ENCODE measurements at places on chromosomes 6 and 20.

GRCh38 chr6:121828146-121828886 is 392.9 kb downstream of the GJA1 start:
- DNase-seq: no peak

- no peak for DNase-seq
Measured at GRCh38 chr6:54266400-54266923, 41.8 kb upstream of the TINAG start.

GRCh38 chr6:69097948-69098347 is 462.9 kb downstream of the ADGRB3 start:
- DNase-seq: no peak

DNA sequence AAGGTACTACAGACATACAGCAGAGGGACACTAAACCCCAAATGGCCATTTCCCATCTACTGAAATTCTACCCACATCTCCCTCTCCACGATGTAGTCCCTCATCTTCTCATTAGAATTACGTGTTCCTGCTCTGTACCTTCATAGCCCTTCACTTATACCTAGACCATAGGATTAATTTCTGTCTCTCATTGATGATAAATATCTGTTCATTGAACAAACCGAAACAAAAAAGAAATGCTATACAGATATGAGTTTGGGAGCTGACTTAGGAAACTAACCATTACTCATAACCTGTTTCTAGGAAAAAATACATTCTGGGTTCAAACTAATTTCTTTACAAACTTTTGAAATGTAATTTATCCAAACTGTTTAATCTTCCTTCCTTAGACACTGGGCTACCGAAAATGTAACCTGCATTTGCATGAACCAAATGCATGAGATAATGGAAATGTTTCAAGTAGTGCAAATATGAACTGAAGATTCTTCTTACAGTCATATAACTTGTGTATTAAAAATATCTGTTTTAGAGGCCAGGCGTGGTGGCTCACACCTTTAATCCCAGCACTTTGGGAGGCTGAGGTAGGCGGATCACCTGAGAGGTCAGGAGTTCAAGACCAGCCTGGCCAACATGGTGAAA is 85.3 kb downstream of the GJA10 start:
- no peak for DNase-seq

DNA sequence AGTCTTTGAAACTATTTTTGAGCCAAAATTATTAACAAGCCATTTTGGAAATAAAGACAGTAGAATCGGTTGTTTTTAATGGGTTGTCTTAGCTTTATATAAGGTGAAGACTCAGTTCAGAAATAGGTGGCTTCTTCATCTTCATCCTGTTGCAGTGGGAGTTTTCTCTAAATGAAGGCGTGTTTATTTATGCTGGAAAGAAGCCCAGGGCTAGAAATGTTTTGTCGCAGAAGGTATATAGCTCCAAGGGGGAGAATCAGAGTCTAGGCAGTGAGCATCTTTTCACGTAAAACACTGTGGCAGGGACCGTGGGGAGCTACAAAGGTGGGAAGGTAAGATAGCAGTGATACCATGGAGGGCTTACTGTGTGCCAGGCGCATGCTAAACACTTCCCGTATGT is 34.3 kb downstream of the FARS2 start:
- no peak for DNase-seq

DNA sequence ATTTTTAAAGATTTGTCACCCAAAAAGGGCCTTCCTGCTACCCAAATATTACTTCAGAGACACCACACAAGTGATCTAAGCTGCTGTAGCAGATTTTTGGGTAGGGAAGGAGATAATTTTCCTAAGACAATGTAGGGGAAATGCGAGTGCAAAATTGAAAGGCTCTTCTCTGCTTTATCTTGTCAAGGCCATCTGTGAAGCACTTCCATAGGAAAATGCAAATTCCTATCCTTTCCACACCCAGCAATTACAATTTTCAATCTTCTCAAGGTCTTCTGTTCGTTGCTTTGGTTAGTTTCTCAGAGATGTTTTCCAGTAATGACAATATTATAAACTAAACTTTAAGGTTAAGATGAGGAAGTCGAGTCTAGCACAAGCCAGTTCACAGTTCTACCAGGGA is 53.4 kb downstream of the HDGFL1 start:
- DNase-seq: no peak

- no peak for DNase-seq
Measured at GRCh38 chr6:167738386-167738785, 88.3 kb upstream of the AFDN start.

GRCh38 chr20:29410806-29411457 is 1846.5 kb upstream of the DEFB115 start:
- no peak for DNase-seq

DNA sequence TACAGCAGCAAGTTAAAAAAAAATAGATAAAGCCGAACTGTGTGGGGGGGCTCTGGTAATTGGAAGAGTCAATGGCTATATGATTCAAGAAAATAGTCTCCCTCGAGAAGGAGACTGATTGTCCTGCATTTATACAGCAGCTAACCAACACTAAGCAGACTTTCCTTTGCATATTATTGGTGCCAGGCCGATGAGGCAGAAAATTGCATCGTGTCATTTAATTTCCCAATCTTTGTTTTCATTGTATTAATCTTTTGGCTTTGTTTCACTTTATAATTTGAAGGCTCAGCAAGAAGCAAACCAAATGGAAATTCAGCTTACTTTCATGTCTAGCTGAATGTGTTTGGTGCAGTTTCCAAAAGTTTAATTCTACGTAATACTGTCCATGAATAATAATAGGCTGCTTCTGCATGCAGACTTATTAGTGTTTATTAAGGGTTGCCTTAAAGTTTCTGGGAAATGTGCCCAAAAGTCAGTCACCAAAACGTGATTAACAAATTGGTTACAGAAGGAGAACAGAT is 258.5 kb downstream of the HACE1 start:
- no peak for DNase-seq

DNA sequence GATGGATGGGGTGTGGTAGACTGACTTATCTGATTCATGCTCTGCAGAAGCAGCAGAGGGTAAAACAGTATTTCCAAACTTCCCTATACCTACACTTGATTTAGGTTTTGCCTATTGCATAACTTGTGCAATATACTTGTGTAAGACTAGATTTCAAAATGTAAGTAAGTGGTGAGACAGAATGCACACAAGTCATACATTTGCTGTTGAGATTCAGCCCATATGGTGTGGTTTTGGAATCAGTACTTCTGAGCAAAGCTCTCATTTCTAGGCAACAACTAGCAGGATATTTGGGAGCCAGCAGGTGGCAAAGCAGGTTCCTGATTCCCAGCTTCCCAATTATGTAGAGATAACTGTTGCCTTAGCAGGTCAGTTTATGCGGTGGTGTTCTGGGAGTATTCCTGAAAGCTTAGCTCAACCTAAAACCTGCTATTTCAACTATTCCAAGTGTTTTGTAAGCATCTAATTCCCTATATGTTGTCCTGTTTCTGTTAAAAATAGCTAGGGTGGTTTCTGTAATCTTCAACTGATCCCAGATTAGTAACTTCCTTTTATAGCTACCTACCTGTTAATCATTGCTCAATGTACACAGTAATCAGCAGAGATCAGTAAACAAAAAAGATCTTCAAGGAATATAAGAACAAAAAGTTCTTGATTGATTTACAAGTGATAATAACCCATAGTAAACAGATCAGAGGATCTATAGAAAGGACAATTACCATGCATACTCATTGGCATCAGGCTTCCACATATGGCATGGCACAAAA is 8.5 kb upstream of the FABP7 start:
- DNase-seq: no peak

DNA sequence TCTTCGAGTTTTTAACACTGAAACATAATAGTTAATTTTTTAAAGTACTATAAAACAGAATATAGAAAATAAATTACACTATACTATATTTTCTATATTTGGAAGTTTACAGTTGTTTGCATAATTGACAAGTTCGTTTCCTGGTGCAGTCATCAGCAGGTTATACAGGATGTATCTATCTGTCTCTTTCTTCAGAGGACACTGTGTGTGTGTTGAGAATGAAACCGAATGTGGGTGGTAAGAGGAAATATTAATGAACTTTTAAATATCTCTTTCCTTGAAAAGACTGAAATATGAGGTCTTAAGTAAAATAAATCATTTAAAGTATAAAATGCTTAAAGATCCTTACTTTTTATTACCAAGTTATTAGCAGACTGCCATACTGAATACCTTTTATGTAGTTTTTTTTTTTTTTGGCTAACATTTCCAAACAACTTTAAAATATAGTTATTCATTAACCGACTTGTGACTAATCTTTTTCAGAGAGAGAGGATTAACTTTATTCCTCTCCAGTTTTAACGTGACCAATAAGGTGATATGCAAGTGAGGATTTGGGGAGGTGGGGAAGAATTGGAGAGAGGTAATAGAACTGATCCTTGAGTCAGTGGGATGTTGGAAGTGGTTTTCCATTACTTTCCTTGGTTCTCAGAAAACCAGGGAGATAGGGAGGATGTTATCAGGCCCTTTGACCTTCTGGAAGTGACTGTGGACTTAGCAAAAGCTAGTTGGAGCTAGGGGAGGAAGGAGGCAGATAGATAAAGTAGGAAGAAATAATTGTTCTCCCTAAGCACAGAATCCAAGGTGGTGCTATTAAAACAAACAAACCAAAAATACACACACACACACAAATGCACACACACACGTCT is 380.0 kb upstream of the FLRT3 start:
- DNase-seq: no peak

- DNase-seq: peak; percentile 41
Measured at GRCh38 chr6:16206595-16207037, 31.8 kb upstream of the GMPR start.

GRCh38 chr6:157840776-157841175 is 17.7 kb downstream of the SNX9 start:
- no peak for DNase-seq

DNA sequence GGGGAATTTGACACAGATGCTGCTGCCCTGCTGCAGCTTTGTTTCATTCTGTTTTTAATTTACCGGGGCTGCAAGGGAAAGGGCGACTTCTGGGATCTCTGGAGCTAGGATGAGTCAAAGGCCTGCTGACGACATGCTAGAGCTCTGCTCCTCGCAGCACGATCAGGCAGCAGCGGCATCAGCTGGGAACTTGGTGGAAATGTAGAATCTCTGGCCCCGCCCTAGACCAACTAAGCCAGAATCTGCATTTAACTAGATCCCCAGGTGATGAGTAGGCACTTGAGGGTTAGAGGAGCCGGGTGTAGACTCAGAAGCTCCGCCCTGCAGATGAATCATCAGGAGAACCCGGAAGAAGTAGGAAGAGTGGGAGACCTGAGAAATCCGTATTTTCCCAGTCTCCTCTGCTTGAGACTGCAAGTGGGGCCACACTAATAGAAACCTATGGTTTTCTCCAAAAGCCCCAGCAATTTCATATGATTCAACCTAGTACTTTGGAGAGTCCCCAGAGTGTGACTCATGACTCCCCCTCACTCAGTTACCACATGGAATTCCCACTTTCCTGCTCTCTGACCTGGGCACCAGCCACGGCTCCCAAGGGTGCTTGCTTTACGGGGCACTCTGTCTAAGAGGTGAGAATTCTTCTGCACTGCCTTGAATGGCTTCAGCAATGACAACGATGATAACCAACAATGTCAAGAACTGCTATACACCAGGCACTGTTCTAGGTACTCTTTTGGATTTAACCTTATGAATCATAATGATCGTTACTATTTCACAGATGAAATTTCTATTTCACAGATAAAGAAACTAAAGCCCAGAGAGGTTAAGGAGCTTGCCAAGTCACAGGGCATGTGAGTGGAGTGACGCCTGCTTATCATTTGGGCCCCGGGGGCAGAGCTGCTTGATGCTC is 18.1 kb downstream of the TUBB2B start:
- peak; percentile 40 for DNase-seq

DNA sequence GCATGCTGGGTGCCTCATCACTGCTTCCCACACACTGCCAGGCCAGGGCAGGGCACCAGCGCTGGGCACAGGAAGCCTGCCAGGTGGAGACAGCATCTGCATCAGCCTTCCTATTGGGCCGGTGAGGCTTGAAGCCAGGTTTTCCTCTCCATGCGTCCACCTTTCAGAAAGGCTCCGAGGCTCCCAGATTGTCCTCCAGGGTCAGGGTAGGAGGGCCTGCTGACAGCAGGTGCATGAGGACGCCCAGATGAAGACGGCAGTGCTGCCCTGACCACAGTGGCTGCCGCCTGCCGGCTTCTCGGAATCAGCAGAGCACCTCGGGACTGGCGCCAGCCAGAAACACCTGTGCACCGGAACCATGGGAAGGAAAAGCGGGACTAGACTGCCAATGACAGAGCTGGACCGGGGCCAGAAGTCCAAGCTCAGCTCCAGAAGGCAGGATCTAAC is 170.5 kb upstream of the CST7 start:
- no peak for DNase-seq

DNA sequence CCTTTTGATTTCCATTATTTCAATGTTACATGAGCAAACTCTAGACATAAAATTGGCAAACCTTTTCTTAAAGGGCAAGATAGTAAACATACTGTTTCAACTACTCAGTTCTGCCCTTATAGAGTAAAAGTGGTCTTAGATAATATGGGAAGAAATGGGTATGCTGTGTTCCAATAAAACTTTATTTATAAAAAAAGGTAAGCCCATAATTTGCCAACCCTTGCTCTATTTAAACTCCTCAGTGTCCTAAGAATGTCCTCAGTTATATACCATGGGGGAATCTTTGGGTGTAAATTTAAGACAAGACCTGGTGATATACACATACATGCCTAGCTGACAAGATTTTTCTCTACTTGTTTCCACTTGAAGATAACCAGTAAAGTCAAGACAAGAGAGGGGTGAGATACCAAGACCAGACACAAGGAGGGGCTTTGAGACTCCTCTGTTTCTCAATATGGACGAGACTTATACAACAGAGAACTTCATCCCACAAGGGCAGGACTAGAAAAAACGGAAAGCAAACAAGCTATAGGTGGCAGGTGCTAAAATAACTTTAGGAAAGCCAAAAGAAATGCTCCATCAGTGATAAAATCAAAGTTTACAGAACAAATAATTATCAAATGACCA is 10.5 kb downstream of the SNX3 start:
- no peak for DNase-seq

DNA sequence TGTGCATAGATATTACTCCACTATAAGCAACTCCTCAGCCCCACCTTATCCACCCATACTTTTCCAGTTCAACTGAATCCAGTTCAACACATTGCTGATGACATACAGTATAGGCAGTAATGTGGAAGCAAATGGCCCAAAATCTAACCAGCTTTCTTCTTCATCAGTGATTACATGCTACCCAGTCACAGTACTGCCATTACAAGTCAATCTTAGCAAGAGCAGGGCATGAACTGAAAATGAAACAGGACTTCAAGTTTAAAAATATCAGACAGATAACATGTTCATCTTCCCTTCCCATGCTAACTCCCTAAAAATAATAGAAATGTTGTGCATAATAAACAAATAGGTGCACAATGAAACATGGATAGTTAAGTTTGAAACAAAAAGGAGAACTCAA is 19.2 kb downstream of the RRAGD start:
- DNase-seq: no peak

GRCh38 chr6:137640086-137640485 is 145.9 kb upstream of the OLIG3 start:
- no peak for DNase-seq

DNA sequence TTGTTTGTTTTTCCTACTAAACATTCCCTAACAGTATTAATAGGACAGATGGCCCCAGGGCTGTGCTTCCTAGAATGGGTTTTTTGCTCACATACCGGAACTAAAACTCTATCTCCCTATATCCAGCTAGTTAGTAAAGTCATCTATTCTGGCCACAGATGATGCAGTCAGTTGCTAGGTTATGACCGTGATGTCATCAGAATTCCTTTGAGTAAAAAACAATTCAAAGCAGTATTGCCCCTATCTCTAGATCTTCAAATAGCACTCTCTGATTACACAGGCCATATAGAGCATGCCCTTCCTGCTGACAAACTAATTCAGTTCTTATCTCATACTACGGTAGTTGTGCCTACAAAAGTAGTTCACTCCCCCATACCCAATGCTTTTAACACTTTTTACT is 17.9 kb upstream of the ZNF451 start:
- DNase-seq: no peak

All from 8988T (cell line).